Esophagus squamous epithelium (tissue), 5 donors: ENCODE measurements at places on chromosomes 7 and 10. TPM values are rescaled to one million over a fixed set of nuclear protein-coding genes. Genes with fewer than 3 reads are reported as not detected.

The ANKRD30A gene
- total RNA-seq, result not detected

The CCDC146 gene
- total RNA-seq, result 25.0 TPM

The NUDT13 gene
- 1.3 TPM for total RNA-seq

The SEMA3E gene
- total RNA-seq, result 0.13 TPM

The RAPGEF5 gene
- 16.9 TPM for total RNA-seq

The LIPN gene
- 2.2 TPM for total RNA-seq

The EPO gene
- not detected for total RNA-seq

The COL26A1 gene
- total RNA-seq, result not detected

The MMRN2 gene
- total RNA-seq, result 7.1 TPM

The DYNC1I1 gene
- total RNA-seq, result 2.2 TPM

The FAM131B gene
- 0.64 TPM for total RNA-seq

The SYT15B gene
- 2.1 TPM for total RNA-seq

DNA sequence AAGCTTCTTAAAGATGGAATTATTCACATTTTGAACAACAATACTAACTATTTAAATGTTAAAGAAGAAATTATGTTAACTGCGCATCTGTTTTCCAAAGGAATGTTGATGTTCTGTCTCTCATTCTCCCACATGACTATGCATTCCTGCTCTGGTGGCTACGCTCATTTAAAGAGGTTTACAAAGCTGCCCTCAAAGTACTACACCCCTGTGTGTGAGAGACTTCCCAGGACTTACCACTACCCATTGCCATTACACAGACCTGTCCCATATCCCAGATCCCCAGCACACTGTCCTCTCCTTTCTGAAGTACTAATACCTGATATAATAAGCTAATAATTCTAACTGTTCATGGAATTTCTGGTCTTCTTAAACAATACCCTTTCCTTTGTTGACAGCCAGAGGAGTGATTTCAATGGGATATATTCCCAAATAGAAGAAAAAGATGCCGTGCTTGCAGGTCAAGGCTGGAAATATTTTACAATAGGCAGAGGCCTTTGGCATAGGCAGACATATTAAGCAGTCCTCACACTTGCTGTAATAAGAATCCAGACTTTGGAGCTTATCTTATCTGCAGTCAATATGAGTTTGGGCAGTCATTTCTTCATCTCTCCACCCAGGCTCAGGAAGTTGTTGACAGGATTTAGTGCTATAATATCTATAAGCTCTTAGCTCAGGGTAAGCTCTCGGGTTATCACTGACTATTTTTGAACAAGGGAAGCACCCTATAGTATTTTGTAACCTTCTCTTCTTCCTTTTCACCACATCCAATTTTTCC lies 12.2 kb downstream of the LIPF start:
- H3K4me1 ChIP-seq, result no peaks in the 10 kb centered on the region
- H3K27ac ChIP-seq, result no peak overlapping the region
- no peak overlapping the region for H3K4me3 ChIP-seq
- H3K36me3 ChIP-seq, result no peaks in the 10 kb centered on the region
- no peak for DNase-seq

- H3K36me3 ChIP-seq, result no peaks in the 10 kb centered on the region
- peak overlapping the region; percentile 82 for H3K27ac ChIP-seq
- no peaks in the 10 kb centered on the region for H3K27me3 ChIP-seq
Measured at GRCh38 chr10:73969224-73969841, 28.6 kb upstream of the VCL start.

GRCh38 chr7:604001-604883 lies 84.6 kb upstream of the PDGFA start:
- H3K27me3 ChIP-seq, result no peaks in the 10 kb centered on the region
- DNase-seq, result peak; percentile 54
- H3K27ac ChIP-seq, result peak overlapping the region; percentile 92

- H3K36me3 ChIP-seq, result no peaks in the 10 kb centered on the region
- no peaks in the 10 kb centered on the region for H3K27me3 ChIP-seq
- no peak for DNase-seq
Measured at GRCh38 chr10:3241967-3242650, 69.5 kb upstream of the PITRM1 start.

DNA sequence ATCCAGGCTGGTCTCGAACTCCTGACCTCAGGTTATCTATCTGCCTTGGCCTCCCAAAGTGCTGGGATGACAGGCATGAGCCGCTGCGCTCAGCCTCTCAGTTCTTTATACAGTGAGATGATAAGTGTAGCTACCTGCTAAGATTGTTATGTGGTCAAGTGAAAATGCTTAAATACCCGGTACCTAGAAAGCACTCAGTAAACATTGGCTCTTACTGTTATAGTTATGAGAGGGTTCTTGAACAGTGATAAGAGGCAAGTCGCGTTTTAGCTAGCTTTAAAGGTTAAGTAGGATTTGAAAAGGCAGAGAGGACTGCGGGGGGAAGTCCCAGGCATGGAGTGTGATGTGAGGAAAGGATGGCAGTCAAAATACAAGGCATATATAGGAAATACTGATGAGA lies 4.5 kb downstream of the ZKSCAN1 start:
- H3K4me3 ChIP-seq, result no peak overlapping the region
- peaks cover 91% of the 10 kb centered on the region for H3K4me1 ChIP-seq
- no peak for DNase-seq
- H3K36me3 ChIP-seq, result peaks cover 19% of the 10 kb centered on the region
- H3K27me3 ChIP-seq, result no peaks in the 10 kb centered on the region

- no peaks in the 10 kb centered on the region for H3K27me3 ChIP-seq
- no peaks in the 10 kb centered on the region for H3K36me3 ChIP-seq
- DNase-seq, result no peak
Measured at GRCh38 chr10:132957131-132957530, 14.8 kb upstream of the CFAP46 start.

- no peaks in the 10 kb centered on the region for H3K36me3 ChIP-seq
- no peaks in the 10 kb centered on the region for H3K27me3 ChIP-seq
- H3K4me3 ChIP-seq, result no peak overlapping the region
- H3K27ac ChIP-seq, result no peak overlapping the region
- no peaks in the 10 kb centered on the region for H3K4me1 ChIP-seq
Measured at GRCh38 chr10:34380856-34381255, 434.2 kb downstream of the PARD3 start.

- H3K36me3 ChIP-seq, result no peaks in the 10 kb centered on the region
- DNase-seq, result no peak
- H3K4me1 ChIP-seq, result no peaks in the 10 kb centered on the region
- no peak overlapping the region for H3K27ac ChIP-seq
Measured at GRCh38 chr7:97081521-97082300, 35.8 kb upstream of the SDHAF3 start.

DNA sequence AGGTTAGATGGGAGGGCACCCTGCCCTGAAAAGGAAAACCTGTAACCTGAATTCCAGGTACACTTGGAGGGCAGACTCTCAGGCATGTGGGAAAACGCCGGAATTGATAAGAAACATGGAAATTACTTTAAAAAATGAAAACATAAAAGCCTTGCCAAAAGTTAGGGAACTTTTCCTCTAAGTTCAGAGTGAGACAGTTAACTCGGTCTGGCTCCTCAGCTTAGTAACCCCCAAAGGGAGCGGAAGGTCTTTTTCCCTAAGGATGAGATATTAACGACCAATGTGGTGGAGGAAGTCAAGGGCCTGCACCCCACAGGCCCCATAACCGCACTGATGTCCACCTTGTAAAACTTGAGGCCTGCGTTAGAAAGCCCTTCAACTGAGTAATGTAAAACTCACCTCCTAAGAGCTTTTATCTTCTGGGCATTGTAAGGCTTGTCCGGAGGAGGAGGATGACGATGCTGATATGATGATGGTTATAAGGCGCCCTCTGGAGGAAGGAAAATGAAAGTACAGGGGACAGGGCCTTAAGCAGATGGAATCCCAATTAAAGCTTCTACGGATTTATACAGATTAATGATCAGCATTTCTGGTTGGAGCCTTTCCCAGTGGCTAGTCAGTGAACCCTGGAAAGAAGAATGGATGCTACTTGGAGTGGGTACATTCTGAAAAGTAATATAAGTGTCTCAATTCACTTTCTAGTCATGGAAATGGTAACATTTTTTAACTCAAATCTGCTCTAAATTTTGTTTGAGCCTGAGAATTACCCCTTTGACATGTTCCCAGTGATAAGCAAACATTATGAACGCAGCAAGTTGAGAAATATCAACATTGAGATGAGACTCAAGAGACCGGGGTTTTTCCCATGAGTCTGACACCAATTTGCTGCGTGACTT lies 694 bp downstream of the COL1A2 start:
- no peaks in the 10 kb centered on the region for H3K36me3 ChIP-seq
- no peak for DNase-seq
- peaks cover 16% of the 10 kb centered on the region for H3K27me3 ChIP-seq
- H3K4me3 ChIP-seq, result peak overlapping the region; percentile 66

DNA sequence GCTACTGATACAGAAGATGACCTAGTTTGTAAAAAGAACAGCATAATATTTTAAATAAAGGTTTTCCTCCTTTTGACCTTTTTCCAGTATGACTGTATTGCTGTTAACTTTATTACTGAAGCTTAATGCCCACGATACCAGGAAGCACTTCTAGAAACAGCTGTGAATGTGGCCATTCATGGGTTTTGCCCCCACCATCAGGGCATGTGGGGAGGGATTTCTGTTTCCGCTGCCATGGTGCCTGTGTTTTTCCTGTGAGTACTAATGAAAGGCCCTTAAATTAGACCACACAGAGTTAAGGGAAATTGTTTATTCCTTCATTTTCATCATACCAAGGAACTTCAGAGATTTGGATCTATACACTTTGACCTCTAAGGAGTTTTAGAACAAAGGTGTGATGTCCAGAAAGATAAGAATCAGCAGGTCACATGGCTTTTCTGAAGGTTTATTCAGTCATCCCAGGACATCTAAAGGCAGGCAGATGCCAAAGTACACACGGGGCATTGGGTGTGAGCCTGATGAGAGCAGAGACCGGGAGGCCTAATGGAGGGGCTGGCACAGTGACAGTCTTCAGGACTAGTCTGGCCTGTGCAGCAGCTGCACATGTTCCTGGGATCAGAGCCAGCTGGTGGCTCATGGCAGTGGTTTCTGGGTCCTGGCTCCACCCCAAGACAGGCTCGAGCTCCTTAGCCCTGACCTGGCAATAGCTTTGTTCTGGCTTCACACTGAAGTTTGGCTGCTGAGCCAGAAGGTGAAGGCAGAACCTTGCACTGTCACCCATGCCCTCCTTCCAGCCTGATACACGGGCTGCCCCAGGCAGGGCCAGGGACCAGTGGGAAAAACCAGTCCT lies 190.9 kb downstream of the REEP3 start:
- no peaks in the 10 kb centered on the region for H3K27me3 ChIP-seq
- peak; percentile 43 for DNase-seq
- peak overlapping the region; percentile 74 for H3K27ac ChIP-seq
- no peak overlapping the region for H3K4me3 ChIP-seq
- peaks cover 53% of the 10 kb centered on the region for H3K4me1 ChIP-seq

- no peak for DNase-seq
- peak overlapping the region; percentile 66 for H3K27ac ChIP-seq
- H3K4me3 ChIP-seq, result peak overlapping the region; percentile 44
- H3K4me1 ChIP-seq, result peaks cover 19% of the 10 kb centered on the region
- peaks cover 4% of the 10 kb centered on the region for H3K36me3 ChIP-seq
Measured at GRCh38 chr7:100568896-100569844, 4.5 kb downstream of the SAP25 start.

DNA sequence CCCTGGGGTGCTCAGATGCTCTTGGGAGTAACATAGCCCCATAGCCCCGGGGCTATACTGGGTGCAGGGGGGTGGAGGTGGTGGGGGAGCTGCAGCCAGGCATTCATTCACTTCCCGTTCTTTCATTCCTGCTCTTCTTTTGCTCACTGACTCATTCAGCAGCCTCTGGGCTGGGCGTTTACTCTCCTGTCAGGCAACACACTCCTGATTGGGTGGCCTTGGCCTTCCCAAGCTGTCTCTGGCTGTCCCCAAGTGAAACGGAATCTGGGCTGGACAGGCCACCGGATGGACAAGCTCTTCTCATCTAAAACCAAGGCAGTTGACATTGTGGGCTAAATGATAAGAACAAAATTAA lies 34.6 kb downstream of the CHST3 start:
- H3K4me1 ChIP-seq, result peaks cover 40% of the 10 kb centered on the region
- H3K27ac ChIP-seq, result peak overlapping the region; percentile 83
- H3K27me3 ChIP-seq, result no peaks in the 10 kb centered on the region

DNA sequence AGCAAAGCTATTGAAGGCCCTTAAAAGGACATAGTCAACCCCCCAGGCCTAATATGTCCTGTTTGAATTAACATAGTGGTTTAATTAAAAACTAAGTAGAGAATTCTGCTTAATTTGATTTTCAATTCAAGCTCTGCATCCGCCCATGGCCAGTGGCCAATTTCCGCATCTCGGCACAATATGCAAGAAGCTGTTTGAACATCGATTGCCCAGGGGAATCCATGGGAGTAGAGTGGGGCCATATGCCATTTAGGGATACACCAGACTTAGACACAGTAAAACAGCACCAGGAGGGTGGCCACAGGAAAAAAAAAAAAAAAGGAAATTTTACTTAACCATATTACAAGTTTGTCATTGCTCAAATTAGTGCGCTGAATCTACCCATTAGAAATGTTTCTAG lies 100.4 kb downstream of the LMBR1 start:
- DNase-seq, result no peak
- no peaks in the 10 kb centered on the region for H3K4me1 ChIP-seq
- no peaks in the 10 kb centered on the region for H3K27me3 ChIP-seq

- H3K27ac ChIP-seq, result no peak overlapping the region
- DNase-seq, result no peak
- no peak overlapping the region for H3K4me3 ChIP-seq
- no peaks in the 10 kb centered on the region for H3K27me3 ChIP-seq
- no peaks in the 10 kb centered on the region for H3K4me1 ChIP-seq
- H3K36me3 ChIP-seq, result no peaks in the 10 kb centered on the region
Measured at GRCh38 chr10:7942316-7942715, 112.2 kb upstream of the GATA3 start.

GRCh38 chr10:49365275-49365674 lies 30.6 kb downstream of the DRGX start:
- no peak overlapping the region for H3K27ac ChIP-seq
- H3K36me3 ChIP-seq, result no peaks in the 10 kb centered on the region
- H3K4me1 ChIP-seq, result no peaks in the 10 kb centered on the region
- no peak overlapping the region for H3K4me3 ChIP-seq
- no peaks in the 10 kb centered on the region for H3K27me3 ChIP-seq
- DNase-seq, result no peak

DNA sequence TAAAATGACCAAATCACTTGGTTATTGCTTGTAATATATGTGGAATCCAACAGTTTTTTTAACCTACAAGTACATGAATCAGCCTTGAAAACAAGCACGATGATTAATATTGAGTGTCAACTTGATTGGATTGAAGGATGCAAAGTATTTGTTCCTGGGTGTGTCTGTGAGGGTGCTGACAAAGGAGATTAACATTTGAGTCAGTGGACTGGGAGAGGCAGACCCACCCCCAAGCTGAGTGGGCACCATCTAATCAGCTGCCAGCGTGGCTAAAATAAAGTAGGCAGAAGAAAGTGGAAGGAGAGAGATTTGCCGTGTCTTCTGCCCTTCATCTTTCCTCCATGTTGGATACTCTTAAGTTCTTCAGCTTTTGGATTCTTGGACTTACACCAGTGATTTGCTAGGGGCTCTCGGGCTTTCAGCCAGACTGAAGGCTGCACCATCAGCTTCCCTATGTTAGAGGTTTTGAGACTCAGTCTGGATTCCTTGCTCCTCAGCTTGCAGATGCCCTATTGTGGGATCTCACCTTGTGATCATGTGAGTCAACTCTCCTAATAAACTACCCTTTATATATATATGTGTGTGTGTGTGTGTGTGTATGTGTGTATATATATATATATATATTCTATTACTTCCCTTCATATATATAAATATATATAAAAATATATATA lies 118.4 kb upstream of the WDR11 start:
- no peaks in the 10 kb centered on the region for H3K36me3 ChIP-seq
- H3K27me3 ChIP-seq, result no peaks in the 10 kb centered on the region
- H3K27ac ChIP-seq, result no peak overlapping the region

GRCh38 chr7:148290538-148290937 lies 300.0 kb upstream of the C7orf33 start:
- no peaks in the 10 kb centered on the region for H3K4me1 ChIP-seq
- no peaks in the 10 kb centered on the region for H3K27me3 ChIP-seq
- no peak overlapping the region for H3K27ac ChIP-seq
- no peak overlapping the region for H3K4me3 ChIP-seq
- H3K36me3 ChIP-seq, result no peaks in the 10 kb centered on the region
- no peak for DNase-seq
